ENCODE measurements at places on chromosomes 5 and 9. TPM values are rescaled to one million over a fixed set of nuclear protein-coding genes. Genes with fewer than 3 reads are reported as not detected.

IFNK gene
- not detected for total RNA-seq

FOXD4 gene
- 0.52 TPM for total RNA-seq

PCA3 gene
- total RNA-seq, result not detected

ASPN gene
- total RNA-seq, result 1.1 TPM

MCC gene
- 13.9 TPM for total RNA-seq

SCGB3A1 gene
- 2.6 TPM for total RNA-seq

RNF20 gene
- 38.1 TPM for total RNA-seq

GRIN3A gene
- 0.68 TPM for total RNA-seq

N4BP3 gene
- 4.1 TPM for total RNA-seq

All from spleen (tissue), 13 donors.